ENCODE measurements at places on chromosomes 4 and X.
A peak's percentile ranks its signal among the peaks of the same experiment; 100 is the strongest.

DNA sequence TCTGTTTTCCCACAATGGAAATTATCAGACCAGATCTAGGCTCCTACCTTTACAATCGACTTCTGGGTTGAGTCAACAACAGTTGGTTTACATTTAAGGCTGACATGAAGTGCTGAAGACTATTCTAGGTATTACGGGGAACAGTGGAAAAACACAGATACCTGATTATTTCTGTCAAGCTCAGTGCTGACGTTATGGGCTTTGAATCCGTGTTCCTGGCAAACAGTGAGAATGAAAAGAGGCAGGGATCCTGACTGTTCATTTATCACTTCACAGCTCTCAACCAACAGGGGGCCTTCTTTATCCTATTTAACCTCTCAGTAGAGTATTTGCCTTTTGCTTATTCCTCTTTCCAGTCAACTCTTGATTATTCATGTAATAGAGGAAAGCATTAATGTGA lies 43.1 kb downstream of the TMEM164 start:
- no peak for DNase-seq

GRCh38 chr4:123168812-123169211 lies 227.8 kb upstream of the SPRY1 start:
- no peak for DNase-seq

- DNase-seq = no peak
Measured at GRCh38 chr4:109574931-109575804, 15.1 kb downstream of the MCUB start.

- no peak for DNase-seq
Measured at GRCh38 chr4:8006471-8006870, 66.8 kb upstream of the AFAP1 start.

GRCh38 chr4:6763330-6763851 lies 19.1 kb upstream of the KIAA0232 start:
- DNase-seq = no peak

- no peak for DNase-seq
Measured at GRCh38 chr4:188030401-188030800, 34.8 kb downstream of the ZFP42 start.

GRCh38 chrX:36434522-36434921 lies 515.0 kb downstream of the CFAP47 start:
- DNase-seq = no peak

DNA sequence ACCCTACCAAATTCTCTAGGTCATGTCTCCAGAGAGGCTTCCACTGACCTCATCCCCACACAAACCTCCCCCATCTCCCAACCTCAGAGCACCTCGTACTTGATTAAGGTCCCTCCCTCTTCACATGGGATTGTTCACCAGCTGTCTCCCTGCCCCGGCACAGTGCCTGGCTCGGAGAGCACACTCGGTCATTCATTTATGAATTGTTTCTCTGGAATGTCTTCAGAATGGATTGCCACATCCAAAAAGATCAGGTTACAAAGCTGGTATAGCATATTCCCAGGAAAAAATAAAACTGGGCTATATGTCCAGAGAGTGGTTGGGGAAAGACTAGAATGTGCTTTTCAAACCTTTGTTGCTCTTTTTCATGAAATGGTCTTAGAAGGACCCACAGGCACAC lies 21.6 kb downstream of the JAKMIP1 start:
- no peak for DNase-seq

GRCh38 chrX:119067023-119067739 lies 5.6 kb upstream of the CT47C1 start:
- DNase-seq = peak; percentile 72

- DNase-seq = no peak
Measured at GRCh38 chr4:176492646-176493302, 173.0 kb downstream of the SPCS3 start.

GRCh38 chr4:44988011-44988410 lies 261.7 kb upstream of the GNPDA2 start:
- DNase-seq = no peak

DNA sequence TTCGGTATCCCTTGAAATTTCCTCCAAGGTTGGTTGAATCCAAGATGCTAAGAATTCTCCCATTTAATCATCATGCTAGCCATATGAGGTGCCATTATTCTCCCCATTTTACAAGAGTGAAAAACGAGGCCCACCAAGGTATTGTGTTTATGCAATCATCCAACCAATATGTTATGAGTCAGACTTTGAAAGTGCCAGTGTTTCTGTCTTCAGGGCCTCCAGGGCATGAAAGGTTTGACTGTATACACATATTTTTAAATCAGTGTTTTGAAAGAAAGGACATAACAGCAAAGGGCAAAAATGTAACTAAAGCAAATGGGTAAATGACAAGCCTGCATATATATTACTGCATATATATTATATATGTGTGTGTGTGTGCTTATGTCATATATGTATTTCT lies 541.2 kb upstream of the SMIM31 start:
- DNase-seq = no peak

DNA sequence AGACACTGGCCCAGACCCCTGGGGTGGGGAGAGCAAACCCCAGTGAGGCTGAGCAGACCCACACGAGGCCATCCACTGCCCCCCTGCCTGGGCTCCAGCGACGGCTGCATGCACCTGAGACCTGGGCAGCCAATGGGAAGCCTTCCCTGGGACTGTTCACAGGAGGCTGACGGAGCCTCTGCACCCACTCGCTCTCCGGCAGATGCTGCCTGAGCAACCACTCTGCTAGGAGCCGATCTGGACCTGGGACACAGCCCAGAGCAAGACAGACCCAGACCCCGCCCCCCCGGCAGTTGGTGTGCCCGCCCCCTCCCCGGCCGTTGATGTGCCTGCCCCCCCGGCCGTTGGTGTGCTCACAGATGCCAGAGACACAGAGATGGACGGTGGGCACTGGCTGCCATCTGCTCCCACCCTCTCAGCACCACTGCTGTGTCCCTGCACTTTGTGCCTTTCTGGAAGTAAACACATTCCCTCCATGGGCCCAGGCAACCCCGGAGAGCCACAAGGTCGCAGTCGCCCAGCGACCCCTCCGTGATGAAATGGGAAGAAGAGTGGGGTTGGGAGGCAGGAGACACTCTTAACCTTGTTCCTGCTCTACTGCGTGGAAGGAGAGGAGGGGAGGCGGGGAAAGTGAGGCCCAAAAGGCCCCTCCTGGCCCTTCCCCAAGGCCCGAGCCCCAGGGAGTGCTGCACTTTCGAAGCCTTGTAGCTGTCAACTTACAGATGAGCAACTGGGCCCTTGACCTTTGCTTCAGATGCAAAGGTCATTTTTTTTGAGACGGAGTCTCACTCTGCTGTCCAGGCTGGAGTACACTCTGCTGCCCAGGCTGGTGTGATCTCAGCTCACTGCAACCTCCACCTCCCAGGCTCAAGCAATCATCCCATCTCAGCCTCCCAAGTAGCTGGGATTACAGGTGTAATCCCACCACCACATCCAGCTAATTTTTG lies 62.0 kb downstream of the ZFYVE28 start:
- peak; percentile 31 for DNase-seq

DNA sequence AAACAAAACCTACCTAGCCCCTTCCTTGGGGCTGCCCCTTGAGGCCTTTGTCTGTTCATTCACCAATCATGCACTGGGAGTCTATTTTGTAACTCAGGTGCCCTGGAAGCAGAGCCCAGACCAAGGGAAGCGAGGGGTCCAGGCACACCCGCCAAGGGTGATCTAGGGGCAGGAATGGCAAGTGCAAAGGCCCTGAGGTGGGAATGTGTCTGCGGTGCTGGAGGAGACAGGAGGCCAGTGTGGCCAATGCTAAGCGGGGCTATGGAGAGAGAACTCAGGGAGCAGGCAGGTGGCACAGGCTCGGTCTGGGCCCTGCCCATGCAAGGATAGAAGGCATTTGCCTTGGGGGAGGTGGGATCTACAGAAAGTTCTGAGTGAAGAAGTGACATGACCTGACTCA lies 3.5 kb upstream of the SH3BP2 start:
- DNase-seq = peak; percentile 50

Data from sciatic nerve (tissue), 2 donors.